ENCODE measurements at places on chromosomes 12 and 14.

- no peak for DNase-seq
Observed at GRCh38 chr12:88493636-88494035, 86.6 kb downstream of the KITLG start.

- DNase-seq = no peak
Observed at GRCh38 chr14:57578801-57579200, 85.1 kb upstream of the CCDC198 start.

GRCh38 chr12:108822497-108823205, 34.7 kb downstream of the SSH1 start:
- DNase-seq = no peak

DNA sequence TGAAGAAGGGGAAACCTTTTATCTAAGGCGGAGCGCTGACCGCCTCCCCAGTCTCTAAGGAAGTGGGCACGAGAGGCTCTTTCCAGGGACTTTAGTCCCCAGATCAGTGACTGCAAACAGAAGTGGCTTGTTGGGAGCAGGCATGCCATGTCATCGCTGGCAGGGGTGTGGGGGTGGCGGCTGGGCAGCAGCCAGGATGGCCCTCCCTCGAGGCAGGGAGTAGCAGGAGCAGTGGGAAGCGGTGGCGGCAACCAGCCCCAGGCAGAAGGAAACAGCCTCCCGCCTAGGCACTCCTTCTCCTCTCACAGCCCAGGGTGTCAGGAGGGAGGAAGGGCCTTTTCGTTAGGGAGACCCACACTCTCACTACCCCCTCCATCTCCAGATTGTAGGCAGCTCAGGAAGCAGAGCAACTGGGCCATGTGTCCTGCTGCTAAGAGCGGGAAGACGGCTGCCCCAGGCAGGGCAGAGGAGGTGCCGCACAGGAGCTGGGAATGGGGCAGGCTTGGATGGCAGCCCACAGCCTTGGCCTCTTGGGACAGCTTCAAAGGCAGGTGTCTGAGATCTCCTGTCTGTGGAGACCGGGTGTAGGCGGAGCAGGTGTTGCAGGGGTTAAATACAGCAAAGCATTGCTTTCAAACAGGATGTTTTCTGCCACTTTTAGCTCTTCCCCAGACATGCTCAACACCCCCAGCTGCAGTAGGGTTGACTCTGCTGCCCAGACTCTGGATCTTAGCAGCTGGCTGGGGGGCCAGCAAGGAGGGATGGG, 21.8 kb downstream of the VDR start:
- DNase-seq = peak; percentile 39

DNA sequence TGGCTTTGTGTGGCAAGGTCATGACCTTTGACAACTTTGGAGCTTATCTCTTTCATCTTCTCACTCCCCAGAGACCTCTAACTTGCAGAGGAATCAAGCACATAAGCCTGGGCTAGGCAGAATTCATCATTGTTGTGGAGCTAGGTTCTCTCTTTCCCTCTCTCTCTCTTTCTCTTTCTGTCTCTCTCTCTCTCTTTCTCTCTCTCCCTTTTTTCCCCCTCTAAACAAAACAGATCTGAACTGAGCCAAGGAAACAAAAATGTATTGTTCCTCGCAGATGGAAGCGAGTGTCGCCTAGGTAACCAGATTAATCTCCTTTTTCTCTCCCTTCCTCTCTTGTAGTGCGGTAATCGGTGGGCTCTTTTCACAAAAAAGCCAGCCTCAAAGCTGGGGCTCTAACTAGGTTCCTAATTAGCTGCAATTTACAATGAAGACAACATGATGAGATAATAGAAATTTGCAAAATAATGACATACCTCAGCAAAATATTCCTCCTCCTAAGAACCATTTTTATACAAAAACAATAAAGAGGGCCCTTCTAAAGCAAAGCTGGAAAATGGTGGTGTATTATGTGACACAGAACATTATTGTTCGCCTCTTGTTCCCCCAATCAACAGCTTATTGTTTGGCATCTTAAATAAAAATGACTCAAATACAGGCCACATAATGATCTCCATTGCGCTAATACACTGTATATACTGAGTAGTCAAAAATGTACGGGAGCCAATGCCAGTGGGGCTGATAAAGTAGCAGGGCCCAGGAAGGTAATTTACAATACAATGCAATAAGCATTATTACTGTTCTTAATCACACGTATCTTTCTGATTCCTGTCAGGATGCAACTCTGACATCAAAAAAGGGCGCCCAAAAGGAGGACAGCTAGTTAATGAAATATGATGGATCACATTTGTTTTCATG, 65.7 kb upstream of the SOX5 start:
- no peak for DNase-seq

DNA sequence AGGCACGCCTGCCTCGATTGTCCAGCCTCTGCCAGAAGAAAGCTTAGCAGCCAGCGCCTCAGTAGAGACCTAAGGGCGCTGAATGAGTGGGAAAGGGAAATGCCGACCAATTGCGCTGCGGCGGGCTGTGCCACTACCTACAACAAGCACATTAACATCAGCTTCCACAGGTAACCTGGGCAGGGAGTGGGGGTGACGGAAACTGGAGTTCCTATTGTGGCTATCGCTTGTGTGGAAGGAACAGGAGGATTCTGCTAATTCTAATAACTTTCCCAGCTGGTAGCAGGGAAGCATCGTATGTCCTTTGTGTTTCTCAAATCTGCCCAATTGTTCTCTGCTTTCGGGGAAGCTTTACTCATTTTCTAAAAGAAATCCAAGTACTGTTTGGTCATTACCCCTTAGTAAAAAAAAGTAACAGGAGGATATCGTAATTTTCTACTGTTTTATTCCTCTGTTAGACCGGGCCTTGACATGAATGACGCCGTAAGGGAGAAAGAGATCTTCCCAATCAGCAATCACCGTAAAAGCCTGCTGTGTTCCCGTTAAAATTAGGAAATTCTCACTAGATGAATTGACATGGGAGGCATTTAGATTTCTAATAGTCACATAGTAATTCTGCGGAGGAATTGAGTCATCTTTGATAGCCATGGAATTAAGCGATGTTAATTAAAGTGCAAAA, 449 bp downstream of the THAP2 start:
- DNase-seq = no peak

GRCh38 chr14:61104358-61104757, 123.3 kb downstream of the SLC38A6 start:
- no peak for DNase-seq

DNA sequence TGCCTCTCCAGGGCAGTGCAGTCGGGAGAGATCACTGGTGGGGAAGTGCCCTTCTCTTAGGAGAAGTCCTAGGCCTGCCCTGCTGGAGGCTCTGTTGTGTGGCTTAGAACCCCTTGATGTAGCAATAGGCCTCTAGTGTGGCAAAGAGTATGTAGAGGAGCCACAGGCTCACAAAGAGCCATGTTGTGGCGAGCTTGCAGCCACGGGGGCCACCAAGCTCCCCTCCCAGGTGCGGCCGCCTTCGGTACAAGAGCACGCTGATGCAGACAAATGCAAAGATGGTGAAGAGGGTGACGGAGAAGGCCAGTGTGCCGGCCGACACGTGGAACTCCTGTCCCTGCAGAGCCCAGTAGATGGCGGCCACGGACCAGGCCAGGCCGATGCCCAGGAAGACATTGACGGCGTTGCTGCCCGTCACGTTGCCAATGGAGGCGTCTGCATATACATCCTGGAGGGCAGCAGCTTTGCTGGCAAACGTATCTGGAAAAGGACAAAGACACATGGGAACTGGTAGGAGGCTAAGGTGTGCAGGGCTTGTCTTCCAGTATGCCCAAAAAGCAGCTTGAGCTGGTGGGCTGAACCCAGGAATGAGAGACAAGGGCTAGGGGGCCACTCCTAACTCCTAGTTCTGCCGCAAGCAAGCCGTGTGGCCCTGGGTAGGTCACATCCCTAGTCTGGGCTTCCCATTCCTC, 142.8 kb downstream of the SLC8A3 start:
- no peak for DNase-seq

GRCh38 chr14:65496178-65496993, 83.9 kb downstream of the FUT8 start:
- DNase-seq = no peak

Data from stimulated activated CD4-positive, alpha-beta T cell treated with anti-CD3 and anti-CD28 coated beads, Interleukin-4, amount 100 ng/mL, for 1 hour (primary cell).